HCT116 (cell line): ENCODE measurements at places on chromosomes 12 and 14. TPM values are rescaled to one million over a fixed set of nuclear protein-coding genes. Genes with fewer than 3 reads are reported as not detected.

PMEL gene
- 5.8 TPM for total RNA-seq

VWF gene
- total RNA-seq, result 0.57 TPM

GPR137C gene
- total RNA-seq, result 0.89 TPM

DNA sequence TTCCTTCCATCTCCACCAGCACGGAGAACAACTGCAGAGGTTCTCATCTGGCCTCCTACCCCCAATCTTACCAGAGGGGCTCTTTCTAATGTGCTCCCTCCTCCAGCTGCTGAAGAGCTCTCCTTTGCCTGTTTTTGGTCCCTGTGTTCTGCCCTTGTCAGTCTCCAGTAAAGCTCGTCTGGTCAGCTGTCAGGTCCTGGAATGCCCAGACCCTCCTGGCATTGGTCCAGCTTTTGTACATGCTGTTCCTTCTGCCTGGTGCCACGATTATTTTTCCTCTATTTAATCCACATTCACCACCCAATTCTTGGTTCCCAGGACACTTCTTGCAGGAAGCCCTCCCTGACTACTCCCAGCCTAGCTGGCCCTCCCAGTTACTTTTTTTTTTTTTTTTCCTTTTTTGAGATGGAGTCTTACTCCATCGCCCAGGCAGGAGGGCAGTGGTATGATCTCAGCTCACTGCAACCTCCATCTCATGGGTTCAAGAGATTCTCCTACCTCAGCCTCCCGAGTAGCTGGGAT is 6.5 kb downstream of the SLC8B1 start:
- DNase-seq, result no peak

DNA sequence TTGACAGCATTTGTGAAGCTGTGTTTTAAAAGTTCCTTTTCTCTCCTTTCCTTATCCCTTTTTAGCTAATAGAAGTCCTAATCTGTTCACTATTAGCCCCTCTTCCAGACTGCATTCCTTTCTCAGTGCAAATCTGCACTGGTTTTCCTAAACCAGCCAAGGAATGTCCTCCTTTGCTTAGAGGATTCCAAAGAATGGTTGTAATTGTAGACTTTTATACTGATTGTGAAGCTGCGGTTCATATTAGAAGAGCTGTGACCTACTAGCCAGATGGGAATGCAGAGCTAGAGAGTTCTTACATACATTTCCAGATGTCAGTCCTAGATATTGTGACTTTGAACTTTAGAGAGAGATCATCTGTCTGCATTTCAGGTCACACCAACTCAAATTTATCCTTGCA is 79.8 kb downstream of the MYRFL start:
- no peak for DNase-seq
